Progenitor cell of endocrine pancreas (in vitro differentiated cells): ENCODE measurements at places on chromosomes 2 and 18. TPM values are rescaled to one million over a fixed set of nuclear protein-coding genes. Genes with fewer than 3 reads are reported as not detected.

DNA sequence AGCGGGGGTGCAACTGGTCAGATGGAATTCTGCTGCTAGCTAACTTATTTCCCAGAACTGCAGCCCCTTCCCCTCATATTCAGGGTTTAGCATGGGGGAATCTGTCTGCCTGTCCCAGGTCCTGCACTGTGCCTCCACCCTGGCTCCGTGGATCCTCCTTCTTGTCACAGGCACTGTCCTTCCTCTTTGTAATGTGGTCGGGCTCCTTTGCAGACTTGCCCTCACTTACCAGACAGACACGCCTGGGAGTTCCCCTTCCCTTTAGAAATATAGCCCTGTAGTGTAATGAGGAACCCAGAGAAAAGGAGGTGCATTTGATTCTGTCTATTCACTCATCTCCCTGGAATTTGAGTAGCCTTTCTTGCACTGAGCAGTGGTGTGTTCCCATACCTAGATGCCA lies 108.7 kb downstream of the TRIM43 start:
- no peak for DNase-seq

GRCh38 chr2:142782942-142783443 lies 94.5 kb upstream of the KYNU start:
- no peak for DNase-seq

Gene PLCD4
- 0.38 and 0.62 TPM in 2 replicates for total RNA-seq

DNA sequence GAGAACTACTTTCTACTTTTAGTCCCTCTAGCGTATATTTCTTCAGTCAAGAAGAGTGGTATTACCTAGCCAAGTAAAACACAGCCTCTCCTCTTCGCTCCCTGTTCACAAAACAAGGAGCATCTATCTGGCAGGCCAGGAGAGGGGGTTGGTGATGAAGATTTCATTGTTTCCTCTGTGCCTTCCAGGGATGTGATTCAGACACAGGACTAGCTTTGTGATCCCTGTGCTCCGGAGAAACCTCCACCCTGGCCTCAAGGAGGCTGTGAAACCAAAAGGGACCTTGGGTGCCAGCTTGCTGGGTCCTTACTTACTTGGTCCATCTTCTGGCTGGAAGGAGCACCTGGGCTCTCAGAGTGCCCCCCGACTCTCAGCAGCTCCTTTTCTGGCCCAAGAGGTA lies 5.7 kb downstream of the RHOB start:
- DNase-seq, result no peak

DNA sequence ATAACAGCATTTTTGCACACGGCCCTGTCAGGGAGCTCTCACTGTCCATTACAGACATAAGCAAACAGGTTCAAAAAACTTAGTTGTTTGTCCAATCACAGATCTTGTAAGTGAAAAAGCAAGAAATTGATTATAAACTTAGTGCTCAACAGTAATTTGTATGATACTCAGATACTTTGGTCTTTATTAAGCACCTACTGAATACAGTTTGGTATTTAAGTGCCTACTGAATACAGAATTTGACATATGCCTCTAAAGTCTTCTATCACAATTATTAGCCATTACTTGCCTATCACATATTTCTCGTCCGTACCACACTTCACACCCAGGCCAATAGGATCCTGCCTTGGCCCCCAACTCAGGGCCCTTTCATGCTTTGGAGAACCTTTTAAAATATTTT lies 283.1 kb downstream of the SUCLG1 start:
- DNase-seq, result no peak

DNA sequence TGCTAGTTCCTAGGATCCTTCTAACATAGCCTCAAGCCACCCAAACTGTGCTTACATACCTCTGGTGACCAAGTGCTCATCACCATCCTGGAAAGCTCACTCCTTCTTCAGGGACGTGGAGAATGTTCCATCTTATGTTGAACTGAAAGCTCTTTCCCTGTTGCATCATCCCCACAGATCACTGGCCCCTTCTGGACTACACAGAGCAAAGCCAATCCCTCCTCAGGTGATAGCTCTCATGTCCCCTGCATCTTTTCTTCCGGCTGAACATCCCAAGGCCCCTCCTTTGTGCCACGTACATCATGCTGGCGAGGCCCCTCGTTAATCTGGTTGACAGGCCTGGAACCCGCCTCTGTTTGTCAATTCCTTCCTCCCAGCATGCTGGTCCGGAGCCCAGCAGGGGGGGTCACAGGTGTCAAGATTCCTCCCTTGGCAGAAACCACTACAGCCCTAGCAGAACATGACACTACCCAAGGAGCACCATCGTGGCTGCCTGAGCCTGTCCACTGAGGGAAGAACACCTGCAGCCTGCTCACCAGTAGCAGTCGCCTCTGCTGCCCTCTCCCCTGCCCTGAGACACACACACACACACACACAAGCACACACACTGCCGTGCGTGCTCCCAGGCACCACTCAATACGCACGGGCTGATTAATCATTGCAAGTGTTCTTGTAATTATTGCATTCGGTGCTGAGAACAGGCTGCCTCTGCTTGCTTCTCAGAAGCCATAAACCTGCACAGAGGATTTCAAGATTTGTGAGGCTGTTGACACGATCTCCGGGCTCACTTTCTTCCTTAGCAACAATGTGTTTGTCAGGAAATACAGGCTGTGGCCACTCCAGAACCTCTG lies 6.3 kb upstream of the KCNK3 start:
- peak; percentile 48 for DNase-seq

GRCh38 chr2:237964578-237965404 lies 2.0 kb upstream of the UBE2F start:
- DNase-seq, result no peak
